ENCODE measurements at places on chromosomes 2 and 18.

- DNase-seq = no peak
These were observed 235.9 kb upstream of the KCNJ3 start for GRCh38 chr2:154462634-154463033.

DNA sequence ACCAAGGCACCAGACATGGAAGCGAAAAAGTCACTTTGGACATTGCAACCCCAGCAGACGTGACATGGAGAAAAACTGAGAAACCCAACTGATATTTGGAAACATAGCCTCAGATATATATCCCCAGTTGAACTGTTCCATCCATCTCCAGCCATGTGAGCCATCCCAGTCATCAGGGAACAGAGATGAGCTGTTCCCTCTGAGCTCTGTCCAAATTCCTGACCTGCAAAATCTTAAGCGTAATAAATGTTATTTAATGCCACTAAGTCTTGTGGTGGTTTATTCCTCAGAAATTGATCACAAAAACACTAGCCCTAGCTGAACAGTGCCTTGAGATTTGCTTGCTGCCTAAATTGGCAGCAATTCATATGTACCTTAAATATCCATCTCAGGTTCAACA, 182.8 kb downstream of the NRP2 start:
- DNase-seq = no peak

GRCh38 chr2:45988879-45989278, 308.3 kb upstream of the EPAS1 start:
- DNase-seq = no peak

DNA sequence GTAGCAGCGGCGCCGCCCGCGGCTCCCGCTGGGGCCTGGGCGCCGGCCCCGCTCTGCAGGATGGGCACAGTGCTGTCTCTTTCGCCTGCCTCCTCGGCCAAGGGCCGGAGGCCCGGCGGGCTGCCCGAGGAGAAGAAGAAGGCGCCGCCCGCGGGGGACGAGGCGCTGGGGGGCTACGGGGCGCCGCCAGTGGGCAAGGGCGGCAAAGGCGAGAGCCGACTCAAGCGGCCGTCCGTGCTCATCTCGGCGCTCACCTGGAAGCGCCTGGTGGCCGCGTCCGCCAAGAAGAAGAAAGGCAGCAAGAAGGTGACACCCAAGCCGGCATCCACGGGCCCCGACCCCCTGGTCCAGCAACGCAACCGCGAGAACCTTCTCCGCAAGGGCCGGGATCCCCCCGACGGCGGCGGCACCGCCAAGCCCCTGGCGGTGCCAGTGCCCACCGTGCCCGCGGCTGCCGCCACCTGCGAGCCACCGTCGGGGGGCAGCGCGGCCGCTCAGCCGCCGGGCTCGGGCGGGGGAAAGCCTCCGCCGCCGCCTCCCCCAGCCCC, 369 bp downstream of the CDK5R2 start:
- no peak for DNase-seq

GRCh38 chr2:172109256-172109987, 6.7 kb upstream of the DLX2 start:
- no peak for DNase-seq

- no peak for DNase-seq
These were observed 11.4 kb downstream of the DNAJB2 start for GRCh38 chr2:219290381-219291171.

DNA sequence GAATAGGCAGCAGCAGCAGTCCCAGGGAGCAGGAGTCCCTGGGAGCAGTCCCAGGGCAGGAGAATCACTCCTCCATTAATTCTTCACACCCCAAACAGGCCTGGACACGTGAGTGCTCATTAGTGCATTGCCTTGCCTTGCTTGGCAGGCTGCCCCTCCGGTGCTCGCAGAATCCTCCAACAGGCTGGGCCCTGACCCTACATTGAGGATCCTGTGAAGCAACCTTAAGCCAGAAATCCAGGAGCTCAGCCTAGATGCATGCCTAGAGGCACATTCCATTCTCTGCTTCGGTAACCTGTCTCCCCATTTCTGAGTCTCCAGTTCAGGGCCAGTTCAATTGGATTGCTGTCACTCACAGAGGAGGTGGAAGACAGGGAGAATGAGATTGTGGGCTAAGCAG, 97.4 kb upstream of the LRATD1 start:
- no peak for DNase-seq

- no peak for DNase-seq
These were observed 8.6 kb upstream of the MALL start for GRCh38 chr2:110124038-110124825.

DNA sequence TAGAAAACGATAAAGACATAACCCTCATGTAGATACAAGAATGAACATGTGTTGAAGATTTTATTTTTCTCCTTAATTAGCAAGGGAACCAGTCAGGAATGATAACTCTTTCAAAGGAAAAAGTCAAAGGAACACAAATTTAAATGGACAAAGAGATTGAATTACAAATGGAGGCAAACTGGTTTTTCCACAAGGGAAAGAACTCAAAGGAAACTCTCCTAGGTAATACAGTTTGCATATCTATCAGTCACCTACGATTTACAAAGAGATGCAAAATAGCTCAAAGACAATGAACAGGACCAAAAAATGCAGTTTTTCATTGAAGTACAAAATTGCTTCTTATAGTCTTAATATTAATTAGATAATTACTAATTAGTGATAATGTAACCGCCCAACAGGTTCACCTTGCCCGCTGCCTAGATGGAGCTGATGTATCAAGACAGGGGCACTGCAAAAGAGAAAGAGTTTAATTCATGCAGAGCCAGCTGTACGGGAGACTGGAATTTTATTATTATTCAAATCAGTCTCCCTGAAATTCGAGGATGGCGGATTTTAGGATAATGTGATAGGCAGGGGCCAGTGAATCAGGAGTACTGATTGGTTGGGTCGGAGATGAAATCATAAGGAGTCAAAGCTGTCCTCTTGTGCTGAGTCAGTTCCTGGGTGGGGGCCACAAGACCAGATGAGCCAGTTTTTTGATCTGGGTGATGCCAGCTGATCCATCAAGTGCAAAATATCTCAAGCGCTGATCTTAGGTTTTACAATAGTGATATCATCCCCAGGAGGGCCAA, 151.0 kb downstream of the TMEM17 start:
- DNase-seq = no peak

GRCh38 chr2:88125344-88125923, 2.4 kb downstream of the FABP1 start:
- no peak for DNase-seq

DNA sequence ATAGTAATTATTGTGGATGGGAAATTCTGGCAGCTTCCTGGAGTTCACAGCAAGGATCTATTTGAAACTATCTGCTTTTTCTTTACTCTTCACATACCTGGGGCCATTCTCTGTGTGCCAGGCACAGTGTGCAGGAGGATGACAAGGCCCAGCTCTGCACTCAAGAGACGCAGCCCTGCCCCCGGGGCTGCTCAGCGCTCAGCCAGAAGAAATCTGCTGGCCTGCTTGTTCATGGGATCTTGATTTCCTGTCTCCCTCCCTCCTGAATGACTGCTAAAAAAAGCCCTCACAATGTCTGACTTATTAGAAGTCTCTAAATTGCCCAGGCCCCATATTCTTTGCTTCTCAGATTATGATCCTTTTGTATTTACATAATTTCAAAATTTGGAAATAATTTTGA, 210.9 kb downstream of the DCDC2C start:
- no peak for DNase-seq

DNA sequence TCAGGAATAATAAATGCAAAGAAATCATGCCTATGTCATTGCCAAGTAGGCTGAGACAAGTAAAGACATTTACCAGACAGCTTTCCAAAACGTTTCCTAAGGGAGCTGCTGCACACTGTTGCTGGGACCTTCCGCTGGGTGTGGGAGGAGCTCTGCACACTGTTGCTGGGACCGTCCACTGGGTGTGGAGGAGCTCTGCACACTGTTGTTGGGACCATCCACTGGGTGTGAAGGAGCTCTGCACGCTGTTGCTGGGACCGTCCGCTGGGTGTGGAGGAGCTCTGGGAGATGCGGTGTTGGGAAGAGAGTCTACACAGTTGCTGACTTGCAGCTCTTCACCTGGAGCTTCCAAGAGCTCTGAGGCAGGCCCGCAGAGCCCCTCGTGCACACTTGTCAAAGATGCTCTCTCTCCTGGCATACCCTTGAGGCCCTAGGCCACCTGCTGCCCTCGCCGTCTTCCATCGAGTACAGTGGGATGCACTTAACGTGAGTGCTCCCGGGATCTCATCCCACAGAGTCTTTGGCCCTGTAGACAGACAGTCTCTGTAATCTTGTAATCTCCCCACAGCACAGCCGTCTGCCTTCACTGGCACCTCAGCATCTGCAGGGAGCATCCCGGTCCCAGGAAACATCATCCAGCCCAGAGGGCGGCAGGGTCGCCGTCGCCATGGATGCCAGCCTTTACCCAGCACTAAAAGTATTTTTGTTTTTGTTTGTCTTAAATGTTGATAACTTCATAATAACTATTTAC, 51.4 kb downstream of the TRAPPC12 start:
- DNase-seq = no peak

DNA sequence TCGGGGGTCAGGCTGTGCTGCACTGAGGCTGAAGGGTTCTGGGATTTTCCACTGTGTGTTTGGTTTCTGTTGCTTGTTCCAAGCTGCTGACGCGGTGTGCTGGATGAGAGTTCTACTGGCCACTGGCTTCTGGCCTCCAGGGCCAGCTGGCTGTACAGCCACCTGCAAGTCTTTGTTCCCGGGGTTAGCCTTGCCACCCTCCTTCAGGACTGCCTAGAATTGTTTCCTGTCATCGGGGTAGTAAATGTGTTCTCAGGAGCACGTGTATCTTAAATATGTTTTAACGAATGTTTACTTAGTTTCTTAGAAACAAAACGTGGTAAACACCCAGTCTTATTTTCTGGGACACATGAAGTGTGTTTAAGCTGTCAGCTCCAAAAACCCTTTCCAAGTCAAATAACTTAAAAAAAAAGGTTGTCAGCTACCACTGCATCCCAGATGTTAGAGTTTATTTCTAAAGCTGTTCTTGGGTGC, 231.2 kb downstream of the AGAP1 start:
- no peak for DNase-seq

- no peak for DNase-seq
These were observed 101.1 kb downstream of the SLC4A10 start for GRCh38 chr2:161725297-161725696.

GRCh38 chr2:205401511-205401910, 280.8 kb upstream of the NRP2 start:
- no peak for DNase-seq

GRCh38 chr2:134344954-134345697, 91.3 kb downstream of the MGAT5 start:
- no peak for DNase-seq

All from inflammatory macrophage treated with lipopolysaccharide for 4 hours (primary cell).